Choroid plexus epithelial cell (primary cell): ENCODE measurements at places on chromosomes 6 and 20.

DNA sequence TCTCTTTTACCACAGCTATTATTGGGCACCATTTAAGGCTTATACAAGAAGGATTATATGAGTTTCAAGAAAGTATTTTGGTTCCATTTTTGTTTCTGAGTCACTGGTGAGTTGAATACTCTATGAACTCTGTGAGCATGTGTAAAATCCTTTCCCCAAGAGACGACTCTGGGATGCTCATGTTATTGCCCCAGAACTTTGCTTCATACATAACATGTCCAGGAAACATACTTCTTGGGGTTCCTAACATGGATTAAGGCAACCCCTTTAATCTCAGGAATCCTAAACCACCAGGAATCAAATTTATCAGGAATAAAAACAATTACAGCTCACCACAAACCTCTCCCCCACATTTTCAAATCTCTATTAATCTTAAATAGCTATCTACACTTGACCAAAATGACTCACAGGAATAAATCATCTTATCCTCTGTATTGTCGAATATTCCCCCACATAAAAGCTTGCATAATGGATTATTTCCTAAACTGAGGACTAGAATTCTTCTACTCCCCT lies 117.5 kb upstream of the COL21A1 start:
- DNase-seq, result peak; percentile 62

- peak; percentile 83 for DNase-seq
These were observed 1.3 kb upstream of the VNN1 start for GRCh38 chr6:132715204-132715603.

DNA sequence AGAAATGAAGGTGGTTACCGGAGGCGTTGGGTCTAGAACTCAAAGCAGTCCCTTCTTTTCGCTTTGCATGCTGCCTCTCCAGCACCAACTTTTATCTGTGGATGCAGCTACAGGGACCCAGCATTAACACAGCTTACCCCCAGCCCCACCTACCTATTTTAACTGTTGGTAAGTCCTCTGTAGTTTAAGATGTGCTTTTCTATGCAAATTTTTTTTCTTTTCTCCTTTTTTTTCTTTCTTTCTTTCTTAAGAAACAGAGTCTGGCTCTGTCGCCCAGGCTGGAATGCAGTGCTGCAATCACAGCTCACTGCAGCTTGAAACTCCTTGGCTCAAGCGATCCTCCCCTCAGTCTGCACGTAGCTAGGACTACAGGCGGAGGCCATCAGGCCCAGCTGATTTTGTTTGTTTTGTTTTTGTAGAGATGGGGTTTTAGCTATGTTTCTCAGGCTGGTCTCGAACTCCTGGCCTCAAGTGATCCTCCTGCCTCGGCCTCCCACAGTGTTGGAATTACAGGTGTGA lies 6.5 kb upstream of the USP45 start:
- peak; percentile 86 for DNase-seq

DNA sequence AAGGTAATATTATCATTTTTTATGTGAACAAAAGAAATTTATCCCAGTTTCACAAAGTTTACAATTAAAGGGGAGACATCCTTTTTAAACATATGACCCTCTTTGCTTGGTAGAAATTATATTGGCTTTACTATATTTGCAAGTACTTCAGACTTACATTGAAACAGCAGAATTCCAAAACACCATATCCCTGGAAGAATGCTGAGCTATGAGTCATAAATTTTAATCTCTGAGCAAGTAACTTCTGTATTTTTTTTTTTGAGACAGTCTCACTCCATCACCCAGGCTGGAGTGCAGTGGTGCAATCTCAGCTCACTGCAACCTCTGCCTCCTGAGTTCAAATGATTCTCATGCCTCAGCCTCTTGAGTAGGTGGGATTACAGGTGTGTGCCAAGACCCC lies 240.4 kb downstream of the TBC1D32 start:
- peak; percentile 47 for DNase-seq

- DNase-seq, result peak; percentile 72
These were observed 119.4 kb upstream of the GJE1 start for GRCh38 chr6:142013287-142013686.

- no peak for DNase-seq
These were observed 104.2 kb downstream of the SYCP2 start for GRCh38 chr20:59829054-59829785.

- peak; percentile 61 for DNase-seq
These were observed 35.2 kb downstream of the PHACTR1 start for GRCh38 chr6:12751694-12752325.

DNA sequence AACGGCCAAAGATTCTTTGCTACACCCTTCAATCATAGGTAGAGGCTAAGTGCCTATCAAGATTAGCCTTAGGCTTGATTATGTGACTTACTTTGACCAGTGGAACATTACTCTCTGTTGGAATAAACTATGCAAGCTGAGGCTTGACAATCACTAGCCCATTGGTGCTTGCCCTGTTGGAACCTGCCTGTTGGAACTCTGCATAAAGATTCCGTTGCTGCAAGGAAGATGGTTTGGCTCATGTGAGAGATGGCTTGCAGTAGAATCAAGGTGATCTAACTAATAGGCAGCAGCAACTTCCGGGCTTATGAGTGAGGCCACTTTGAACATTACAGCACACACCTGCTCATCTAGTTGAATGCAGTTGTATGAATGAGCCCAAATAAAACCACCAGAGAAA lies 227.7 kb upstream of the TSHZ2 start:
- no peak for DNase-seq

- DNase-seq, result no peak
These were observed 59.2 kb upstream of the CEP85L start for GRCh38 chr6:118710616-118711015.

GRCh38 chr6:170006900-170007467 lies 255.6 kb downstream of the ERMARD start:
- no peak for DNase-seq

- DNase-seq, result no peak
These were observed 145.2 kb downstream of the COL21A1 start for GRCh38 chr6:56102216-56102615.

- no peak for DNase-seq
These were observed 657 bp upstream of the LTV1 start for GRCh38 chr6:143842461-143842901.

DNA sequence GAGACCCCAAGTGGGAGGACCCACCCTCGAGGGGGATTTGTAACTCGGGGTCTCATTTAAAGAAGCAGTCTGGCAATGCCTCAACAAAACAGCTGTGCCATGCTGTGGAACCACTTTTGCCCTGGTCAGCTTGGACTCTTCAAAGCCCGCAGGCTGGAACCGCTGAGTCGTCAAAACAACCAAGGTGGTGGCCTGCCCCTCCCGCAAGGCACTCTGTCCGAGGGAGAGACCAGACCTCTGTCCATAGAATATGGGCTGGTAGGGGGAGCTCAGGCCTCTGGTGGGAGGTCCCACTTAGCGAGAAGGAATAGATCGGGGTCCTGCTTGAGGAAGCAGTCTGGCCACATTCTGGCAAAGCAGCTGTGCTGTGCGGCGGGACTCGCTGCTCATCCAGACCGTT lies 208.1 kb downstream of the BCKDHB start:
- DNase-seq, result no peak

DNA sequence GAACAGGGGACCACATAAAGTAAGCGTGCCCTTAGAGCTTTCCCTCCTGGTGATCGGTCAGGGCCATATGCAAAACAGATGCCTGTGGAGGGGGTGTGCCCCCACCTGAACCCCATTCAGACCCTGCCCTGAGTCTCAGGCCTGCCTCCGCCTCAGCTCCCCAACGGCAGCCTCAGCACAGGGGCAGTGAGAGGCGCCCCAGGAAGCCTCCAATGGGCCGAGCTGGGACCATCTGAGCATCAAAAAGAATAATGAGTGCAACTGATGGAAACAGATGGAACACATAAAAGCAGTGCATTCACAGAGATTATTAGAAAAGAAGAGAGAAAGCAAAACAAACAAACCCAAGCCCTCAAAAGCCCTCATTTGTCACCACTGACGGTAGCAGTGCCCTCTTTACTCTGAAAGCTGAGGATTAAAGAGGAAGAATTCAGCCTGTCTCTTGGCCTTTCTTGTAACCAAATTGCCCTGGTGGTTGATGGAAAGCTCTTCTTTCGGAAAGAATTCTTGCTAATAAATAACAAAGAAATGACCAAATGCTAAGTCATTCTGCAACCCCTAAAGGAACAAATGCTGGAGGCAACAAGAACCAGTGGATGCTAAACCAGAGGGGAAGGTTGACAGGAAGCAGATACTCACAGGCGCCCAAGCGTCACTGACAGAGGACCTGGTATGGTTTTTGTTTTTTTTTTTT lies 6.8 kb downstream of the ADISSP start:
- no peak for DNase-seq

DNA sequence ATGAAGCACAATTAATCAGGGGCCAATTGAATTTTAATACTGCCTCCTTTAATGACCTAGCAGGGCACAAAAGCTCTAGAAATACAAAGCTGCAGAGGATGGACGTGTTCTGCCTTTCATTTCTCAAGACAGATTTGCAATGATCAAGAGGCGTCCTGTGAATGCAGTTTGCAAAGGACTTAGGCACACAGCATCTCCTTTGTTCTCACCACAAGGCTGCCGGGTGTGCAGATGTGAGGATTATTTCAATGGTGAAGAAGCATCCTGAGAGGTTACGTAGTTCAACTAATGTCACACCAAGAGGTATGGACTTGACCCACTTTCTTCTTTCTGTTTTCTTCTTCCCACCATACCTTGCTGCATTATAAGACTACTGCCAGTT lies 42.9 kb upstream of the SPTLC3 start:
- DNase-seq, result no peak

DNA sequence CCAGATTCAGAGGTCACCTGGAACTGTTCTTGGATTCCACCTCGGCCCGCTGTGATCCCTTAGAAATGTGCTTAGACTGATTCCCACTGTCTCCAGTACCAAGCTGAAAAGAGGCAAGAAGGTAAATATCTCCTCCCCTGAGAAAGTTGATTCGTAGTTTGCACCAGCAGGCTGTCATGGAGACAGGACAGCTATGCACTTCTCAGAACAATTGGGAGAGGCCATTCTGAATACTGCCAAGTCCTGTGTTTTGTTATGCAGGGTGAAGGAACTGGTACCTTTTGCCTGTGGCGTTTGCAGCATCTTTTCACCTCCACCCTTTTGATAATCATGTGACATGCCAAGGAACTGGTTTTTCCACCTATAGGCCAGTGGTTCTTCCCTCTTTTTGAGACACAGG lies 58.2 kb upstream of the RNGTT start:
- no peak for DNase-seq

DNA sequence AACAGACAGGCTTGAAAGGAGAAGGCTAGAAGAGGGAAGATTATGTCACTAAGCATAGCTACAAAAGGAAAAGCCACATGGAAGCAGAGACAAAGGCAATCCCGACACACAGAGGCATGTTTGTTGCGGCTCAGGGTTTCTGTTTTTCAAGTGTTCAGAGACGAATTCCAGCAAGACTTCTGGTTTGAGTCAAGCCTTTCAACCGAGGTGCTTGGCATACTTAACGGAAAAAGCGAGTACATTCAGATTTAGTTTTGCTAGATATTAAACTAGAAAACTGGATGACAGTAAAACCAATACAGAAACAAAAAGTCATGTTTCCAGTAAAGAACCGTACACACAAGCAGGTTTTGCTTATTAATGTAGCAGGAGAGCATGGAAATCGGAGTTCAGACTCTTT lies 27.2 kb downstream of the MCUR1 start:
- DNase-seq, result peak; percentile 53

DNA sequence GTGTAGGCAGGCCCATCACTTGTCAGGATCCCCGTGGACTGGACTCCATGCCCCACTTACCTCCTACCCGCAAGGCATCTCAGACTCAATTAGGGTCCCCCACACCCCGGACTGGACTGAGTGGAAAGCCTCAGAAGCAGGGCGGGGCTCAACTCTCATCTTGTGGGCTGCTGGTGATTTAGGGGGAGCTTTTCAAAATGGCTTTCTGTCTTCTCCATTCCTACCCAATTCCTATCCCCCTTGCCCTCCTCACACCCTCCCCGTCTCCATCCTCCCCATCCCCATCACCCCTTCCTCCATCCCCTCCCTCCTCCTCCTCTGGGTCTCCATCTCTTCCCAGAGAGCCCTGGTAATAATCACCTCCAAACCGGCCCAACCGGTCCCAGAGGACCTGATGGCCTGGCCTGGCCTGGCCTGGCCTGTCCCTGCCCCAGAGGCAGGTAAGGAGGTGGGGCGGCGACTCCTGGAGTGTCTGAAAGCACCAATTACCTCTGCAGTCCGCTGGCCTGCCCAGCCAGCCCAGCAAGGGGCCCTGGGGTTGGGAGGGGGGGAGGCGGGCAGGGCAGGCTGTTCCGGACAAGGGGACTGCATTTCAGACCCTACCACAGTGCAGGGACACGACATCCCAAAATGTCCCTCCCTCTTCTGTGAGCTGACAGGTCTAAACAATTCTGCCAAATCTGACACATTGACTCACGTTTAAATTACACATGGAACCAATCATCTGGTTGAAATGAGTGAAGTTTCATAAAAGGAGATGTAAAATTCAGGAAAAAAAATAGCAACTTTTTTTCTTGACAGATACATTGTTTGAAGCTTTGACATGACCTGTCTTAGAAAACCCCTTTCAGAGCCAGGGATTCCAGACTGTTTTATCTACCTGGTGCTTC lies 24.8 kb downstream of the MAFB start:
- no peak for DNase-seq

GRCh38 chr20:46174469-46175126 lies 56.5 kb downstream of the CD40 start:
- DNase-seq, result peak; percentile 66

DNA sequence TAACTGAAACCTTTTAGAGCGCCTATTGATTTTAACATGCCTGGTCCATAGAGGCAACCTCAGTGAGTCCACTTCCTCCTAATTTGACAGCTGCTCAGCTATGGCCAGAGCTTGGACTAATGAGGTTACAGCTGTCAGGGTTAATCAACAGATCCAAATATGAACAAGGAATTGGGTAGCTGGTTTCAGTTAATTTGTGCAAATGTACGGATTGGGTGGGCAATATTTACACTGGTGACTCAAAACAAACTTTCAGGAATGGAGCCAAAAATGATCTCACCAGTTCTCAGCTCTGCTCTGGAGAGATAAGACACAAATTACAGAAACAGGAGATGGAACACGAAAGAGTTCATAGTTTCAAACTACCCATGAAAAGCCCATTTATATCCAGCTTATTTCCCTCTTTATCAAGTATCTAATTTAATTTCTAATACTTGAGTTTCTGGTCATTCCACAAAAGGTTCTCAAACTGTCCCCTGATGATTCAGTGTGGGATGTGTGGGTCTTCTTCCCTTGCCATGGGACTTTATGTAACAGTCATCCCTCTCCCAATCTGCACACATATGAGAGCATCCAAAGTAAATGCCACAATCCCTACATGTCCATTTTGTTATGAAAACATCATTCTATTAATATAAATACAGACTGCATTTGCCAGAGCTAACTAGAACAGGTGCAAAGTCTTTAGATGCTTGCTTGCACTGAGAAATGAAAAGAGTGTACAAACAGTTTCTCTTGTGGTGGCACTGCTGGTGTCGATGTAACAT lies 149.9 kb downstream of the RPS12 start:
- DNase-seq, result peak; percentile 85
